ENCODE measurements at places on chromosomes 3 and 15.

GRCh38 chr15:85154061-85154460, 172.4 kb downstream of the PDE8A start:
- DNase-seq, result no peak

- DNase-seq, result no peak
Measured at GRCh38 chr3:11909726-11910125, 63.0 kb upstream of the TAMM41 start.

DNA sequence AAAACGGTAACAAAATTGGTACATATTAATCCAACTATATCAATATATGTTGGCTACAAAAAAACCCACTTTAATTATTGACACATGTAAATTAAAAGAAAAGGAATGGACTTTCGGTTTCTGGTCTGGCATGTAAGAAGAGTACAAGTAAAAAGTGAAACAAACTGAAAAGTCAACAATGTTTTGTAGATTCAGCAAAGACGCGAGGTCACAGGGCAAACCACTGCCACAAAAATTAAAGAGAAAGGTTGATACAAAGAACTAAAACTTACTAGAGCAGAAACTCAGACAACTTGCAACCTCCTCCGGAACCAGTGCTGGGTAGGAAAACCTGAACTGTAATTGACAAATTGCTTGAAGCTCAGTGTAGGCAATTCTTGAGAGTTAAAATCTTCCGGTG, 110.6 kb upstream of the ARPP21 start:
- DNase-seq, result no peak

GRCh38 chr15:101252836-101253235, 988 bp upstream of the CHSY1 start:
- DNase-seq, result no peak

GRCh38 chr15:90337256-90337655, 14.8 kb upstream of the ZNF774 start:
- no peak for DNase-seq
